ENCODE measurements at places on chromosomes 2 and 18. TPM values are rescaled to one million over a fixed set of nuclear protein-coding genes. Genes with fewer than 3 reads are reported as not detected.

Gene MIB1
- 10.2 TPM for total RNA-seq

Gene ASB18
- total RNA-seq = 0.03 TPM

Gene CABYR
- total RNA-seq = 13.5 TPM

Gene TMEM200C
- not detected for total RNA-seq

Gene GPR35
- total RNA-seq = 0.65 TPM

Gene TMEM182
- 3.7 TPM for total RNA-seq

Gene HOXD12
- not detected for total RNA-seq

Gene EFR3B
- total RNA-seq = 12.3 TPM

Gene FAM124B
- total RNA-seq = not detected

Gene PLGLB1
- 0.30 TPM for total RNA-seq

Gene ITPRIPL1
- not detected for total RNA-seq

Gene ZNF892
- 0.43 TPM for total RNA-seq
